ENCODE measurements at places on chromosomes 7 and 10.

GRCh38 chr10:125482637-125483036 lies 200.3 kb downstream of the TEX36 start:
- no peak for DNase-seq

DNA sequence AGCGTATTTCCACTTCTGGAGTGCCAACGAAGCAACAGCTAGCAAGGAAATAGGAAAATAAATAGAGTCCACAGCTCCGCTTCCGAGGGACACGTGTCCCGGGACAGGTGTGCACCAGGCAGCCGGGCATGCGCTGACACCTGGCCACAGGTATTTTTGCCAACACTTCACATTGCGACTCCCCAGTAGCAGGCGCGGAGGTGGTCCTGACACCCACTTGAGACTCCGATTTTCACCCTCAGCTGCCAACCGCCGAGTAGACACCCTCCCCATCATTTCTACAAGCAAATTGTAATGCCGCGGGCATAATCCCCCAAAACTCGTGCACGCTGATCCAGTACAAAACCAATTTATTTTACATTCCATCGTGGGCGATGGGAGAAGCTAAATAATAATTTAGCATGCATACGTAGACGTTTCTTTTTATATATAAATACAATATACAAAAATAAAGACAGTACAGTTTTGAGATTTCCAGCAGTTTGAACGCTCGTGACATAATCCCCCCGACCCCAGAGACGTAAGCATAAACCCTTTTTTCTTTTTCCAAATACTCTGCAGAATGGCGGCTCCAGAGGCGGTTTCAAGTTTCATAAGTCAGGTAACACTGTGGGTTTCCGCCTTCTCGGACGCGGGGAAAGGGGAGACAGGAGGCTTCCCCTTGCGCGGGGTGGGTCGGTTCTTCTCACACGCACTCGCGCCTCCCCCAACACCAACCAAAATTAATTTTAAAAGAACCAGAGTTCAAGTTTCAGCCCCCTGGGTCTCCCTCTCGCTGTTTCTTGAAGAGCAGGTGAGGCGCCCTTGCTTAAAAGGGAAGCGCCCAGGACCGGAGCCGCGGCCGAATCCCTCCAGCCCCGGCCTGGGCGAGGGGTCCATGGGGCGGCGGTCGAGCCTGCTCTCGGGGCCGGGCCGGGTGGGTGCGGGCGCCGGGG lies 5.7 kb downstream of the MNX1 start:
- no peak for DNase-seq

GRCh38 chr7:139692723-139693122 lies 85.1 kb downstream of the HIPK2 start:
- no peak for DNase-seq

- DNase-seq, result no peak
These were observed 674.7 kb downstream of the CCSER2 start for GRCh38 chr10:85003083-85003482.

DNA sequence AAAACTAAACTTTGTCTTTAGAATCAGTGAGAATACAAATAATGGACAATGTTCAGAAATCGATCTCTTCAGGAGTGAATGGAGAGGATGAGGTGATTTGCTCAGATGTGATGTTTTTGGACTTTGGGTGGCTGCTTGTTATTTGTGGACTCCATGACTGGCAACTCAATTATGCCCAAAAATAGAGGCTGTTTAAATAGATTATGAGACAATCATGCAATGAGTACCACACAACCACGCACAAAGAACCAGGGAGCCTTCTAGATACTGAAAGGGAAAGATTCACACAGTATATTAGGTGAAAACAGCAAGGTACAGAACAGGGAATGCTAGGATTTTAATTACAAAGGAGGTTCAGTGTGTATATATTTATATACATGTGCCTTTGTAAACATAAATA lies 141.3 kb upstream of the ANK3 start:
- no peak for DNase-seq

All from stimulated activated CD8-positive, alpha-beta memory T cell treated with anti-CD3 and anti-CD28 coated beads, Interleukin-2, amount 100 ng/mL, for 48 hours (primary cell).